ENCODE measurements at places on chromosomes 1 and 21. TPM values are rescaled to one million over a fixed set of nuclear protein-coding genes. Genes with fewer than 3 reads are reported as not detected.

DNA sequence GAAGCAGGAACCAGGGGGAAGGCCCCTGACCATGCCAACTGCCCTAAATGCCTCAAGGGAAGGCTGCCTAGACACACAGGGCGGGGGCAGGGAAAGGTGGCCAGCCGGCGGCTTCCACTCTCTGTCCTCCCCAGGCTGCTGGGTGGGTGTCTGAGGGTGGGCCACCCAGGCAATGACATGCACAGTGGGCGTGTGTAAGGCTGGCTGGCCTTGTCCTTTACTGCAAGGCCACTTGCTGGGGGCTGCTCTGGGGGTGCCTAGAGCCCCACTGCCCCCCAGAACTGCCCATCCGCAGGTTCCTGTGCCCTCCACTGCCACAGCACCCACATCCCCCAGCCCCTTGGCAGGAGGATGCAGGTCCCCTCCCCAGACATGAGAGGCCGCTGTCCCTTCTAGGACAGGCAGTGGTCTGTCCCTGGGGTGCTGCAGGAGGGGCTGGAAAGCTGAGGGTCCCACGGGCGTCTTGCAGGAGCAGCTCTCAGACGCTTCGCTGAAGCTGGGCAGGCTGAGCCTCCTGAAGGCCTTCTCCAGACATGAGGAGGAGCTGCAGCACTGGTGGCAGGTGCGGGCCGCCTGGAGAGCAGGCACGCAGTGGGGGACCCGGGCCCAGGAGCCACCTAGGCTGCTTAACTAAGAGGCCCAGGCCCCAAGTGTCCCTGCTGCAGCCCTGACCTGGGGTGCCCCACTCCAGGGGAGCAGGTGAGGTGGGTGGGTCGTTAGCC, 10.1 kb downstream of the CCDC27 start:
- peak; percentile 44 for DNase-seq

OR2L5 gene
- total RNA-seq: not detected

KCNK2 gene
- 0.91 TPM for total RNA-seq

- DNase-seq: no peak
Measured at GRCh38 chr1:48616710-48617109, 144.7 kb upstream of the SPATA6 start.

DNA sequence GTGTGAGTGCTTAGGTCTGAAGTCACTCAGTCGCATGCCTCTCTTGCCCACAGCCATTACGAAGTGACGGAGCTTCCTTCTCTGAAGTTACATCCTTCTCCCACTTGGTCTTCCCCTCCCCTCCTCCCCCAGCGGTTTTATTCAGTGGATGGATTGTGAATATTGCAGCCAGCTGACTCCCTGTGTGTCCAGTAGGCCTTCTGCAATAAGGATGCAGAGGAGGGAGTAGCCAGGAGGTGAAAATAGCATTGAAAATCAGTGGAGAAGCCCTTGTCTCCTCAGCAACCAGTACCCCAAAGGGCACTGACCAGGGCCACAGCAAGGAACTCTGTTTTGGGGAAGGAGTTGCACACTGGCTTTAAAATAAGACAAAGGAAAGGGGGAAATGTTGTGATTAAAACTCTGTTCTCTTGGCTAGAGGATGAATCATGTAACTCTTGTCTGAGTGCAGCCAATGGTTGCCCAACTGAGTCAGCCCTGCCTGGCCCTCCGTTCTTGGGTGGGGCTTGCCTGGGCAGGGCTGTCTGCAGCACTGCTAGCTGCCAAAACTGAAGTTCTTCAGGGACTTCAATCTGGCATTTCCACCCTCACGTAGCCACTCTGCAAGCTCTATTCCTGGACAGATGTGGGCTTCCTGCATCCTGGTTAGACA, 4.3 kb downstream of the S100A10 start:
- DNase-seq: peak; percentile 78

GRCh38 chr1:74673351-74674111, at the start of gene ERICH3:
Gene ERICH3 (minus strand): TSS chr1:74673792. CDS start chr1:74673519, 273 bp downstream.
- no peak for DNase-seq

GPX7 gene
- 12.2 TPM for total RNA-seq

GRCh38 chr1:211182746-211183145, 48.8 kb upstream of the KCNH1 start:
- no peak for DNase-seq

OR6Y1 gene
- total RNA-seq: not detected

DNA sequence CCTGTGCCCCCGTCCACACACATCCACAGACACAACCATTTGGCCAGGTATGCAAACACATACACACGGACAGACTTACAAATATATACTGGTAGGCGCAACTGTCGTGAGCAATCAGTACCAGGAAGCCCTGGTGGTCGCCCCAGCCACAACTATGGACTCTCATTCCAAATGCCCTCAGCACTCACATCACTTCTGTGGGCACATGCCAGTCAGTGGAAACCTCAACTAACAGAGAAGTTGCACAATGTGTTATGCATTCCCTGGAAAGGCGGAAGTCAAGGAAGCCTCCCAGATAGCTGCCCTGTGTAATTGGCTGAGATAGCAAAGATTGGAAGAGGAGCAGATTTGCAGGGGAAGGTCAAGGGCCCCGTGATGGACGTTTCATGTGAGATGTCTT, 1.4 kb upstream of the HEYL start:
- DNase-seq: no peak

GUCA2B gene
- not detected for total RNA-seq

- DNase-seq: no peak
Measured at GRCh38 chr1:115983584-115983983, 7.3 kb downstream of the SLC22A15 start.

GRCh38 chr1:231631717-231632116, 5.1 kb downstream of the DISC1 start:
- no peak for DNase-seq

TTF2 gene
- total RNA-seq: 17.0 TPM

HLX gene
- 9.2 TPM for total RNA-seq

Data from psoas muscle (tissue), 8 donors.